ENCODE measurements at places on chromosomes 16 and 17. TPM values are rescaled to one million over a fixed set of nuclear protein-coding genes. Genes with fewer than 3 reads are reported as not detected.

DNA sequence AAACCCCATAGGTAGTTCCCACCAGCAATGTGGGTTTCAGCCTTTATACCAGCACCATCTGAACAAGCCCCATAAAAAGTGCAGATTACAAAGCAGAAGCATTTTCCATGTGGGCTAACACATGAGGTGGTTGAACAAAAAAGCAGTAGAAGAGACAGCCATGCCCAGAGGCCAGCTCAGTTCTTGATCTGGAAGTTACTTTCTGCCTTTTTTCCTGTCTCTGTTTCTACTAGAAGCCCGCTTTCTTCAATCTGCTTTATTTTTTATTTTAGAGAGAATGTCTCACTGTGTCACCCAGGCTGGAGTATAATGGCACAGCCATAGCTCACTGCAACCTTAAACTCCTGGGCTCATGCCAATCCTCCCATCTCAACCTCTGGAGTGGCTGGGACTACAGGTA lies 31.5 kb upstream of the APOH start:
- no peak for DNase-seq

GRCh38 chr17:64506201-64506575 lies at the start of gene DDX5:
Gene DDX5, minus strand, starts transcription at chr17:64506289. Its CDS starts 170 bp downstream, at chr17:64506119.
- peak; percentile 98 for DNase-seq

- DNase-seq: no peak
Measured at GRCh38 chr16:85259115-85259831, 147.0 kb upstream of the CIBAR2 start.

GRCh38 chr16:47317465-47318240 lies 143.2 kb downstream of the ITFG1 start:
- DNase-seq: no peak

DNA sequence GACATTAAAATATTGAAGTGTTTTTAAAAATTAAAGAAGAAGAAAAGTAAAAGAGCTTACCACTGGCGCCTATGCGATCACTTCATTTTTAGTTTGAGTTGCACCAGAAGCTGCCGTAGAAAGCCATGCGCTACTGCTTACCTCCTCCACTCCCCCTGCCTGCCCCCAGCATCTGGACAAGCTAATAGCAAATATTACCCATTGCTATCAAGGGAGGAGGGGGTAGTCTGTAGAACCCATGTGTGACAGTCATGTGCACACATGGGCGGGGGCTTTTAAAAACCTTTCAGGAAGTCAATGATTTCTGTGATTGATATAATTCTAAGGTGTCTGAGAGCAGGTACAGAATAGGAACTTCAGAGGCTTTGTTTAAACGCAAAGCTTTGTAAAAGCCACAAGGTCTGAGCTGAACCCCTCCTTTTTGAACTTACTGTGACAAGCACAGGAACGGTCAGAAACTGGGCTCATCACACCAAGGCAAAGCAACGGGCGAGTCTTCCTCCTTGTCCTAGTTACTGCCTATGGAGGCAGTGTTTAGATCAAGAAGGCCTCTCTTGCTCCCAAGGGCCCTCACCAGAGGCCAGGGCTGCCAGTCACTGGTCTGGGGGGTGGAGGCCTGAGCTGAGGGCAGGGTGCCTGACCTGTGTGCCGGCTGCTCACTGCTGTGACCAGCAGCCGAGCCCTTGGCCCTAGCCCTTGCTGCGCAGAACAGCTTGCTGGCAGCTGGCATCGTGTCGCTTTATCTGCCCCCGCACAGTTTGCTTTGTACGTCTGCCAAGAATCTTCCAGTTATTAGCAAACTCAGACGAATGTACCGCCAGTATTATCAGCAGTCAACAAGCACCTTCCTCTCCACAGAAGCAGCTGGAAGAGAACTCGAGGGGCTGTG lies 15.0 kb downstream of the GINS2 start:
- no peak for DNase-seq

- peak; percentile 91 for DNase-seq
Measured at GRCh38 chr17:2049333-2050299, 5.3 kb upstream of the HIC1 start.

DNA sequence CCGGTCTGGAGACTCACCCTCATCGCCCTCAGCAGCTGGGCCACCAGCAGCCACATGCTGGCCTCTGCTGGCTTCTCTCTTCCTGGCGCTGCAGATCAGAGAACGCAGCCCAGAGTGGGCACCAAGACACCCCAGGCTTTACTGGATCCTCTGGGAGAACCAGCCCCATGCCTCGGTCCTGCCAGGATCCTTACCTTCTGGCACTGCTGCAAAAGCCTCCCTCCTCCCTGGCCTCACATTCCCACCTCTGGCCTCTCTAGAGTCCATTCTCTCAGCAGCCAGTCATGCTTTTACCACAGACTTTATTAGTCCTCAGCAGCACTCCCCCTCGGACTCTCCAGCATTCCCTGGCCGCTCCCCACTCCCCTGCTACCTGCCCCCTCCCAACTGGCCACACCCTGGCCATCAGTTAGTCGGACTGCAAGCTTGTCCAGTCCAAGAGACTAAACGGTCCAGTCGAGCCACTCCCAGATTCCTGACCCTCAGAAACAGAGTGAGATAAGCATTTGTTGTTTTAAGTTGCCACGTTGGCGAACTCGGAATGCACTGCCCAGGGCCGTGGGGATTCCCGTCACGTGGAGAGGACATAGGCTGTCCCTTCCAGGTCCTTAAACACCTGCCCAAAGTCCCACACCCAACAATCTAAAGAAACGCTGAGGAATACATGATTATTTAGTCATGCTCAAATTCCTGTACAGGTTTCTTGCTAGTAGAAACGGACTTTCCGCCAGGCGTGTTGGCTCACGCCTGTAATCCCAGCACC lies 5.9 kb upstream of the SPG7 start:
- no peak for DNase-seq

GRCh38 chr17:32654324-32654723 lies 167.5 kb downstream of the CDK5R1 start:
- no peak for DNase-seq

DNA sequence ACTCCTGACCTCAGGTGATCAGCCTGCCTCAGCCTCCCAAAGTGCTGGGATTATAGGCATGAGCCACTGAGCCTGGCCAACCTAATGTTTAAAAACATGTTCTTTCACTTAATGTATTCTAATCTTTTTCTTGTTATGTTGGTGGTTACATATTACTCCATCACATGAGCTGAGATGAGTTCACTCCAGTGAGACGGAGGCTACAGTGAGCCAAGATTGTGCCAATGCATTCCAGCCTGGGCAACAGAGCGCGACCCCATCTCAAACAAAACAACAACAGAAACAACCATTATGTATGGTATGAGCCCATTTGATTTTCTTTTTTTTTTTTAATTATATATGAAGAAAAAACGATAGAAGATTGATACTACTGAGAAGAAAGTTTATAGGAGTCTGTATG lies 39.6 kb downstream of the SLC39A11 start:
- DNase-seq: no peak

DNA sequence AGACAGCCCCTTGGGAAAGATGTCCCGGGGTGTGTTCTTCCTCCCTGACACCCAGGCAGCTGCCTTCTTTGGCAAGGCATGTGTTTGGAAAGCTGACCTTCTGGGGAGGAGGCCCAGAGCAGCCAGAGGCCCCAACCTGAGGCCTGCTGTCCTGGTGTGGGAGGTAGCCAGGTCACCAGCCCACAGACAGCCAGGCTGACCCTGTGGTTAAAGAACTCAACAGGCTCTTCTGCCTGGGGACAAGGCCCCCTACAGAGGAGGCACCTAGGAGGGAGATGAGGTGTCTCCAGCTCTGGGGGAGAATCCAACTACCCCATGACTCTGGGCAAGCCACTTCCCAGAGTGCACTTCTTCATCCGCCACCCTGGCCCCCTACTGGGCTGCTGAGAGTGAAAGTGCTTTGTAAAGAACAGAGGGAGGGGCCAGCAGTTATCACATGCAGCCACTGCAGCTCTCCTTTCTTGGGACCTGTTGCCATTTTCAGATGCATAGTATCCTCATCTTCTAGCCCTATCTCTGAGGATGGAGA lies 13.1 kb upstream of the SREBF1 start:
- DNase-seq: peak; percentile 84

GRCh38 chr17:68435876-68436842 lies 21.1 kb downstream of the WIPI1 start:
- peak; percentile 89 for DNase-seq

DNA sequence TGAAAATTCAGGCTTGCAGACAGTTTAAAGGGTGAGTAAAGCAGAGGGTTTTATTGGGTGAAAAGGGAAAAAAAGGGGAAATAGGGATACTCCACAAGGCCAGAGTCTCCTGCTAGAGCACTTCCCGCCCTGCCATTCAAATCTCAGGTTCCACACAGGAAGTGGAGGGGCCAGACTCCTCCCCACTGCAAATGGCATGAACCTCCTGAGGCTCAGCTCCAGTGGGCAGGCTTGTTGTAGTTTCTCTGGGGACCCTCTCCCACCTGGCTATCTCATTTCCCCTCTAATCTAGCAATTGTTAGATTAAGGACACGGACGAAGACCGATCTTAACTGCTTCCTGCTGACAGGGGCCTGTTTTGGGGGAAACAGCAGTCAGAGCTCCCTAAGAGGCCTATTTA lies 43.4 kb downstream of the TAOK1 start:
- DNase-seq: no peak

DNA sequence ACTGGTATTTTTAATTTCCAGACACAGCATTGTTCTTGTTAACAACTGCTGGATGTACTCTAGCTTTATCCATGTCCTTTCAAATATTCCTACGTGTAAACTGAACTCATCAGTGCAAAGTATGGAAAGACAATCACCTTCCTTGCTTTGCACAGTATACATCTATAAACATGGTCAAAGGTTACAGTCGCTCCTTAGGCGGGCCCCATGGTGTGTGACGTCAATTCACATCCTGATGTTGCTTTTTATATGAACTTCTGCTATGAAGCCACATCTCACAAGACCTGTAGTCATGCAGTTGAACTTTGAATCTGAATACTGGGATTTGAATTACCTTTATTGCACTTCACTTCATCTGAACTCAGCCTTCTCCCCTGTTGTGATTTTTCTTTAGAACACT lies 447.6 kb upstream of the PSMD7 start:
- no peak for DNase-seq

DNA sequence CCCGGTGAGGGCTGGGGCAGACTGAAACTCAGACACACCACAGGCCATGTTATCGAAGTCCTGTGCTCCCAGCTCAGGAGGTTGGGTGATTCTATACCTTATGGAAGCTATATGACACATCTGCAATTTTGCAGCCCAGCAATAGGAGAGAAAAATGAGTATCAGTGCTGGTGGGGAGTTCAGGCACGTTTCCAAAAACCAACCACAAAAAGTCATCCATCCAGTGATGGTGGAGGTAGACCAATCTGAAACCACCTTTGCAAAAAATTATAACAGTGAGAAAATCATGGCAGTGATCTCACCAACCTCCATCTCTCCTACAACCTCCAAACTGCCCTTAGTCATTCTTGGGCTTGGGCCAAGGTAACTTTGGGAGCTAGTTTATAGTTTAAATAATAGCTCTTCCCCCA lies 327.9 kb downstream of the SLC39A11 start:
- no peak for DNase-seq

Gene AGRP
- not detected for total RNA-seq

Gene HSD3B7
- total RNA-seq: 7.1 TPM

Gene FLII
- 336 TPM for total RNA-seq

Gene CLUH
- 37.9 TPM for total RNA-seq

Gene SLFN14
- not detected for total RNA-seq

Gene CLDN7
- 0.80 TPM for total RNA-seq

Gene FOXL1
- not detected for total RNA-seq

Gene FBXL16
- 30.9 TPM for total RNA-seq
